ENCODE measurements at places on chromosomes 6 and 20. TPM values are rescaled to one million over a fixed set of nuclear protein-coding genes. Genes with fewer than 3 reads are reported as not detected.
A peak's percentile ranks its signal among the peaks of the same experiment; 100 is the strongest.

DNA sequence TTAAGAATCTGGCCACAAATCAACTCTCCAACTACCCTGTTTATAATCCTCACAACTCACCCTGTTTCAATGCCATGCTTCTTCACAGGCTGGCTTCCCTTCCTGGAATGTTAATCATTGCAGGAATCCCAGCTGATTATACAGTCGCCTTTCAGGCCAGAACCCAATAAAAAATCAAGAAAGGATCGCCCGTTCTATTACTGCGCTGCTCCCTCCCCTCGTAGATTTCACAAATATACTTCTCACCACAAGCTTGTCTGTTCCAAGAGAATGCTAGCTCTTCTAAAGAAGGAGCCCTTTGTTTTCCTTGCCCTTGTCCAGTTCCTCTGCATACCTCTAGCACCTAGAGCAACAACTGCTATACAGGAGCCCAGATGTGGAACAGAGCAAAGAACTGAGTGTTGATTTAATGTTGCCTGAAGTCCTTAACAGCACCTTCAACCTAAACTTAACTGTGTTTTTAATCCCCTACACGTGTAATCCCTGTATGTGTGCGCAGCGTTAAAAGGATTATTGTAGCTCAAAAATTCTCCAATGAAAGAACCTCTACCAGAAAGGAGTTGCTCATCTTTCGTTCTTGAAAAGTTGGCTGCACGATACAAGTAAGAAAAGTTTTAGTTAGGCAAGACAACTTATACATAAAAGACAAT lies 988 bp downstream of the ECHDC1 start:
- H3K4me3 ChIP-seq, result peak overlapping the region; percentile 74
- DNase-seq, result no peak
- H3K36me3 ChIP-seq, result peaks cover 2% of the 10 kb centered on the region
- H3K4me1 ChIP-seq, result peaks cover 12% of the 10 kb centered on the region
- no peaks in the 10 kb centered on the region for H3K27me3 ChIP-seq

TMEM239 gene
- total RNA-seq, result not detected

DNA sequence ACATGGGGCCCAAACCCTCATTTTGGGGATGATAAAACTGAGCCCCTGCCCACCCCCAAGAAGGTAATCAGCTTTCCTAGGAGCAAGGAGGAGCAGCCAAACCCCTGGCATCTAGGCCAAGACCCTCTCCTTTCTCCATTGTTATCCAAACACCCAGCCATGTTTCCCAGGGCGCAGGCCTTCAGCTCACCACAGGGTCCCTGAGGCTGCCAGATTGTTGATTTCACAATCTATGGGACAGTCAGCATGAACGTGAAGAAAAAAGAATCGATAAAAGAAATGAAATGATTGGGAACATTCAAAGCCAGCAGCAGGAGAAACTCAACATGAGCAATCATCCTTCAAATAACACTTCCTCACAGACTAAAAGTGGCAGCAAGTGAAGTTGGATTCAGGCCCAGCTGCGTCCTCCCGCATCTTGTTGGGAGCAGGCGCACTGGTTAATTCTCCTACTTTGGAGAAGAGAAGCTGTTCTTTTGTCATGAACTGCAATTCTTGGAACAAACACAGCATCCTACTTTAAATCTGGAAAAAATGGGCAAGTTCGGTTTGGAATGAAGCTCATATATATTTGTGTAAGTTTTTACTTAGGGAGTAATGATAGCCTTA lies 241.8 kb upstream of the PRDM1 start:
- no peaks in the 10 kb centered on the region for H3K36me3 ChIP-seq
- no peaks in the 10 kb centered on the region for H3K4me1 ChIP-seq
- no peak for DNase-seq

FAM217B gene
- total RNA-seq, result 1.7 TPM

- no peak overlapping the region for H3K4me3 ChIP-seq
- H3K4me1 ChIP-seq, result no peaks in the 10 kb centered on the region
- no peaks in the 10 kb centered on the region for H3K27me3 ChIP-seq
- H3K36me3 ChIP-seq, result peaks cover 8% of the 10 kb centered on the region
- H3K27ac ChIP-seq, result no peak overlapping the region
- DNase-seq, result no peak
These were observed 35.4 kb downstream of the FBXO9 start for GRCh38 chr6:53100561-53100960.

CST5 gene
- total RNA-seq, result not detected

DNA sequence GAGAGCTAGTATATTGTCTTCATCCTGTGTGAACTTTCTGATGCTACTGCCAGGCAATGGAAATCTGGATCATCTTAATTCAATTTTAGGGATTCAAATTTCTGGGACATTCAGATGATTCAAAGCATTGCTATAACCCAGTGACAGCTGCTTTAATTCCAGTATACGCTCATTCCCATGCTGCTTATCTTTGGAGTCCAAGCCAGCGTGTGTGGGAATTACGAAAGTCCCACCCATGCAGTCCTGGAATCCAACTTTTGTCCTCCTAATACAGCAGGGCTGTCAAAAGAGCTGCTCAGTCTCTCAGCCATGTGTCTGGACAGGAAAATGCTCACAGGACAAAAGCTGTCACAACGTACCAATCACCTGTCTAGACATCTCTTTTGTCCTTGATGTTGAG lies 219.8 kb downstream of the LAMA2 start:
- no peak overlapping the region for H3K27ac ChIP-seq
- peaks cover 2% of the 10 kb centered on the region for H3K27me3 ChIP-seq
- H3K4me1 ChIP-seq, result no peaks in the 10 kb centered on the region
- no peak for DNase-seq
- H3K36me3 ChIP-seq, result no peaks in the 10 kb centered on the region

- H3K36me3 ChIP-seq, result no peaks in the 10 kb centered on the region
- no peaks in the 10 kb centered on the region for H3K27me3 ChIP-seq
- peak overlapping the region; percentile 93 for H3K27ac ChIP-seq
- H3K4me3 ChIP-seq, result no peak overlapping the region
- H3K4me1 ChIP-seq, result peaks cover 38% of the 10 kb centered on the region
These were observed 6.5 kb downstream of the IP6K3 start for GRCh38 chr6:33740204-33740608.

HLA-DRB1 gene
- 37.0 TPM for total RNA-seq

DNA sequence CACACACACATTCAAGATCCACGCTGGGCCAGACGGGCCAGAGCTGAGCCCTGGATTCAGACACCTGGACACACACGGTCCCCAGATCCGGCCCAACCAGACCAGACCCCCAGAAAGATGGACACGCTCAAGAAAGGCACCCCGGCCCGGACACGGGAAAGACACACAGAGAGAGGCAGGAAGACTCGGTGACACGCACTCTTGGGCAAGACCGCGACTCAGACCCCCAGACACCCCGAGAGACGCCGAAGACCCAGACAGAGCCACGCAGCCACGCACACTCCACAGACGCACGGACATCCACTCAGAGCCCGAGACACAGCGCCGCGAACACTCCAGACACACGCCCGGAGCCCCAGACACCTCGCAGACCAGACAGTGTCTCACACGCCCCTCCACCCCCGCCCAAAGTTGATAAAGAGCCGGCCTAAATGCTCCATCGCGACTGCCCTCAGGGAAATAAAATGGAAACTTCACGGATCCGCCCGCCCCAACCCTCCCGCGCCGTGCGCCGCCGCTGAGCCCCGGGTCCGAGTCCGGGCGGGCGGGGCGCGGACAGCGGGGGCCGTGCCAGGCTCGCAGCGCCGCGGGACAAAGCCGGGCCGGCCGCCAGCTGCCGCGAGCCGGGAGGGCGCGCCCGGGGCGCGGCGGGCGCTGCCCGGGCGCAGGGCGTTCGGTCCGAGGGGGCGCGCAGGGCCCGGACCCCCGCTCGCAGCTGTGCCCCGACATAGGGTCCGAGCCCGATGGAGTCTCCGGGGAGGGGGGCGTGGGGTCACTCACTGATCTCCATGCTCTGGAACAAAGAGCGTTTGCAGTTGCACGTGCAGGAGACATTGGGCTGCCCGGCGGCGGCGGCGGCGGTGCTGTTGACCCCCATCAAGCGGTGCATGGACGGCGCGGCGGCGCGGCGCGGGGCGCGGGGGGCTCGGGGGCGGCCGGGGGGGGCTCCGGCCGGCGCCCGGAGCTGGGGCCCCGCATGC lies 831 bp downstream of the PMEPA1 start:
- H3K4me1 ChIP-seq, result no peaks in the 10 kb centered on the region
- DNase-seq, result no peak
- H3K4me3 ChIP-seq, result no peak overlapping the region

- no peaks in the 10 kb centered on the region for H3K27me3 ChIP-seq
- no peak overlapping the region for H3K27ac ChIP-seq
- no peaks in the 10 kb centered on the region for H3K4me1 ChIP-seq
- no peak overlapping the region for H3K4me3 ChIP-seq
These were observed 157.7 kb downstream of the PREX1 start for GRCh38 chr20:48669946-48670605.

NKX2-4 gene
- not detected for total RNA-seq

DNA sequence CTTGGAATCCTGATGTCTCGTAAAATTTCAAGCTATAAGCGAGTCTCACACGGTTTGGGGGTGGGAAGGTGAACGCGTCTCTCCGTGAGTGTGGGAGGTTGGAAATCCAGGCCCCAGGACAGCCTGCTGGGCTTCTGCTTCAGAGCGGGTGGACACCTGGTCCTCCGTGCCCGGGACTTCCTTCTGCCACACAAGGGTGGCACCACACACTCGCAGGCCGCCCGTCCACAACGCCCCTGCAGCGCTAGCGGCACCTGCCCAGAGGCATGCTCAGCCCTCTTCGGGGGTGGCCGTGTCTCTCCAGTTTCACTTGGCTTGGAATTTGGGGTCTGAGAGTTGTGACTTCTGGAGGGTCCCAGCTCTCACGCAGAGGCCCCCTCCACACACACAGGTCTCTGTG lies 151.9 kb downstream of the PHACTR3 start:
- no peak overlapping the region for H3K4me3 ChIP-seq
- no peaks in the 10 kb centered on the region for H3K36me3 ChIP-seq
- no peaks in the 10 kb centered on the region for H3K27me3 ChIP-seq
- no peaks in the 10 kb centered on the region for H3K4me1 ChIP-seq
- no peak for DNase-seq

ZGPAT gene
- 10.3 TPM for total RNA-seq

DNA sequence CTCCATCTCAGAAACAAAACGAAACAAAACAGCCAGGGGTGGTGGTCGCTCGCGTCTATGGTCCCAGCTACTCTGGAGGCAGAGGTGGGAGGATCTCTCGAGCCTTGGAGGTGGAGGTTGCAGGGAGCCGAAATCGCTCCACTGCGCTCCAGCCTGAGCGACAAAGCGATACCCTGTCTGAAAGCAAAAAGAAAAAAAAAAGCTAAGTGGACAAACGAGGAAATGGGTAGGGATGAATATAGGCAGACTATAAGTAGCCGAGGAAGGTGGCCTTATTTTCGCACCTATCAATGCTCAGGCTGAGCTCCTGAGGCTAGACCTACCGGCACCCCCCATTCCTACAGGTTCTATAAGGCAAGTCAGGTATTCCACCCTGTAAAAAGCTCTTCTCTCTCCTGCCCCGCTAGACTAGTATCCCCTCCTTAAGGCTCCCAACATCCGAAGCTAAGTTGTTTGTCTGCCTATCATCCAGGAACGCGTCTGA lies 650 bp upstream of the CASP8AP2 start:
- H3K36me3 ChIP-seq, result no peaks in the 10 kb centered on the region
- peaks cover 13% of the 10 kb centered on the region for H3K4me1 ChIP-seq
- peak overlapping the region; percentile 57 for H3K27ac ChIP-seq
- peak overlapping the region; percentile 89 for H3K4me3 ChIP-seq
- DNase-seq, result no peak

GRCh38 chr6:162962093-162962492 lies 234.3 kb downstream of the PACRG start:
- no peaks in the 10 kb centered on the region for H3K4me1 ChIP-seq
- no peak for DNase-seq
- H3K27me3 ChIP-seq, result no peaks in the 10 kb centered on the region
- H3K4me3 ChIP-seq, result no peak overlapping the region
- no peak overlapping the region for H3K27ac ChIP-seq

DNA sequence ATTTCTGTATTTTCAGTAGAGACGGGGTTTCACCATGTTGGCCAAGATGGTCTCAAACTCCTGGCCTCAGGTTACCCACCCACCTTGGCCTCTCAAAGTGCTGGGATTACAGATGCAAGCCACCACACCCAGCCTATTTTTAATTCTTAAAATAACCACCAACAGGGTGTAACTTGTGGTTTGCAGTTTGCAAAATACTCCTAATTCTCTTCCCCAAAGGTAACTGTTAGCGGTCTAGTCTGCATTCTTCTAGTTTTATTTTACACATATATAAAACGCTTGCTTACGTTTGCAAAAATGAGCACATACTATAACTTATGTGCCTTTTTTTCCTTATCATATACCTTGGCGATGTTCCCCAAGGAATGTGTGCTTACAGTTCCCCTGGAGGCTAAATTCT lies 25.6 kb upstream of the CHMP4B start:
- DNase-seq, result no peak
- H3K27ac ChIP-seq, result no peak overlapping the region
- H3K4me3 ChIP-seq, result no peak overlapping the region
- no peaks in the 10 kb centered on the region for H3K36me3 ChIP-seq
- no peaks in the 10 kb centered on the region for H3K4me1 ChIP-seq

UBE2C gene
- not detected for total RNA-seq

GRCh38 chr6:10390495-10391298 lies 24.2 kb downstream of the TFAP2A start:
- H3K36me3 ChIP-seq, result no peaks in the 10 kb centered on the region
- H3K4me3 ChIP-seq, result no peak overlapping the region
- no peak overlapping the region for H3K27ac ChIP-seq

DNA sequence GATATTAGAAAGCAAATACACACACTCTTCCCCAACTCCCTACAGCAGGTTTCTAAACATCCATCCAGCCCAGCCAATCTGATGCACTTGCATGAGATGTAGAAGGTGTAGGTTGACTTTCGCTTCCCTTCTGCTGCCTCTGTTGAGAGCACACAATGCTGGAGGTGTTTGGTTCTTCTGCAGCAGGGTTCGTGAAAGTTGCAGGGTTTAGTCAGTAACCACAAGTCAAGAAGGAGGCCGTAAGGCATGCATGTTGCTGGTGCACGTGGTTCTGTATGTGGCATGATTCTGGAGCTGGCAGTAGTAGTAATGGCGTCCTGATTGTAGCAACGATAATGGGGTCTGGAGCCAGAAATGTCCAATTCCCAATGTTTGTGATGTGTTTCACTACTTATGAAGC lies 53.0 kb downstream of the DEK start:
- H3K27ac ChIP-seq, result no peak overlapping the region
- peaks cover 12% of the 10 kb centered on the region for H3K36me3 ChIP-seq
- DNase-seq, result no peak
- peaks cover 29% of the 10 kb centered on the region for H3K4me1 ChIP-seq
- no peaks in the 10 kb centered on the region for H3K27me3 ChIP-seq

GRCh38 chr6:3293271-3294155 lies 34.8 kb downstream of the PSMG4 start:
- no peaks in the 10 kb centered on the region for H3K27me3 ChIP-seq
- H3K4me1 ChIP-seq, result peaks cover 6% of the 10 kb centered on the region
- H3K4me3 ChIP-seq, result no peak overlapping the region
- no peak for DNase-seq
- no peak overlapping the region for H3K27ac ChIP-seq

- no peak overlapping the region for H3K4me3 ChIP-seq
- H3K36me3 ChIP-seq, result no peaks in the 10 kb centered on the region
- no peak overlapping the region for H3K27ac ChIP-seq
- peaks cover 25% of the 10 kb centered on the region for H3K4me1 ChIP-seq
- H3K27me3 ChIP-seq, result no peaks in the 10 kb centered on the region
These were observed 5.8 kb upstream of the HEY2 start for GRCh38 chr6:125743604-125744003.

LPIN3 gene
- 19.8 TPM for total RNA-seq

Data from liver (tissue), 10 donors.